Bronchus fibroblast of lung (primary cell): ENCODE measurements at places on chromosomes 5 and 9. TPM values are rescaled to one million over a fixed set of nuclear protein-coding genes. Genes with fewer than 3 reads are reported as not detected.

The MLANA gene
- not detected in 2 replicates for total RNA-seq

The TRIM41 gene
- total RNA-seq = 12.1 and 12.2 TPM in 2 replicates

The PCDHA7 gene
- 0.15 TPM in 1 of 2 replicates, not detected in the other for total RNA-seq

The C7 gene
- 3.0 and 3.4 TPM in 2 replicates for total RNA-seq

The IL13 gene
- not detected in 2 replicates for total RNA-seq
